T-helper 22 cell (primary cell): ENCODE measurements at places on chromosomes 7 and 10.

- DNase-seq = no peak
These were observed 8.3 kb downstream of the IQCE start for GRCh38 chr7:2566890-2567678.

GRCh38 chr10:16259726-16260125 is 177.1 kb upstream of the PTER start:
- no peak for DNase-seq

DNA sequence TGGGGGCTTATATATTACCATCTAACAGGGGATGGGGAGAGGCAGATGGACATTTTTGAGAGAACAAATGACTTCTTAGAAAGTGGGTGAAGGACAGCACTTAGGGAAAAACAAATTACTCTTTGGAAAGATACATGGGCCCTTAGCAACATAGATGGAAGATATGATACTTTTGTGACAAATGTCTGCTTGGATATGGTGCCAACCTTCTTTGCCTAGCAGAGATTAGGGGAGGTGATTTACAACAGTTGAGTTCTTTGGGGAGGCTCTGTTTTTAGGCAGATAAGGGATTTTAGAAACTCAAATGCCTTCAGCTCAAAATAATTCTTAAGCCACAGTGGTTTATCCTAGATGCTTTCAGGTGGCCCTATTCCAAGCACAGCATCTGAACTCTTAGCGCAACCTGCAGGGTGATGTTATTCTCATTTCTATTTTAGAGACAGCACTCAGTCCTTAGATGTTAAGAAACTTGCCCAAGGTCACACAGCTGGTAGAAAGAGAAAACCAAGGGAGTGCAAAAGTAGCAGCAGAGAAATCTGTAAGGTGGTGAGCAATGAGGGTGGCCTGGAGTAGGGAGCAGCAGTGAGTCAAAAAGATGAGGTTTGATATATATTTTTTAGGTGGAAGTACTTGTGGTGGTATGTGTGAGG is 75.1 kb upstream of the KMT2E start:
- no peak for DNase-seq

- DNase-seq = no peak
These were observed 275.8 kb downstream of the KCNMA1 start for GRCh38 chr10:77361831-77362230.

DNA sequence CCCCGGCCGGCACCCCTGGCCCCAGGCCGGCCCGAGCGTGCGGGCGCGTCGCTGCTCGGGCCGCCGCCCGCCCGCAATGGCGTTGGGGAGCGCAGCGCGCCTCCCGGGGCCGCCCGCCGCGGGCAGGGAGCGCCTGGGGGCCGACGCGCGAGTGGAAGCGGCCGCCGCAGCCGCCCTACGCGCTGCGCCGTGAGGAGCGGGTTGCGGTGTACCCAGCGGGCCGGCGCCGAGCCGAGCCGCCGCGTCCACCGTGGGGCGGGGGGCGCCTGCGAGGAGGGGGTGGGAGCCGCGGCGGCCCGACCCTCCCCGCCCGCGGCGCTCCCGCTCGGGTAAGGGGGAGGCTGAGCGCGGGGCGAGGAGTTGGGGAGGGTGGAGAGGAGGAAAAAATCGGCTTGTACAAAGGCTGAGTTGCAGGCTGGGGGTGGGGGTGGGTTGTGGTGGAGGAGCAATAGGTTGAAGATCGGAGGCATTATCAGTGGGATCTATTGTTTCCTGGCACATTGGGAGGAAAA is 473 bp downstream of the PPP1R9A start:
- no peak for DNase-seq

DNA sequence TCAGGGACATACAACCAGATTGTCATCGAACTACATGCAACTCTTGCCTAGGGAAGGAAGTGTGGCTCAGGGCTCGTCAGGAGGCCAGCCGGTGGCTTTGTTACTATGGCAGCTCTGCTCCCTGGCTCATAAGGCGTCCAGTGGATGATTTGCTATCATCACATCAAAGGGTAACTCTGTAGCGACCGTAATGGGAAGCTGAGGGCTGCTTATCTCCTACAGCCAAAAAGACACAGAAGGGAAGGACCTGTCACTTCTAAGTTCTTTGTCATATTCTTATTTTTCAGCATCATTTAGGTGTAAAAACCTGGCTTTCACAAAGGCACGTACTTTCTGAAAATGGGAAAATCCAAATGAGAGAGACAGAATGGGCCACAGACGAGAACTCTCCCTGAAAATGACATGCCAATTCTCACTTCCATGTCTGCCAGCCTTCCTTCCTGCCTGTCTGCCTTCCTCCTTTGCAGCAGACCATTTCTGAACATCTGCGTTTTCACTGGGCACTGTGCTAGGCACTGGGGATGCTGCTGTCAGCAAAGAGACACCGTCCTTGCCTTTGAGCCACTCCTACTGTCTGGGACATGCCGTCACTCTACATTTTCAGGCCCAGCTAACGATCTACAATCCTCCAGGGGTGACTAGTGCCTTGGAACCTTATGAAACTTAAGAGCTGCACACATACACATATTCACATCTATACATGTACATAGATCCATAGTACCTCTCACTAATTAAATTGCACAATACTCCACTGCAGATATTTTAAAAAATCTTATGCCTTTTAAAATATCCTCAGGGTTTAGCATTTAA is 26.9 kb downstream of the ENKUR start:
- no peak for DNase-seq

DNA sequence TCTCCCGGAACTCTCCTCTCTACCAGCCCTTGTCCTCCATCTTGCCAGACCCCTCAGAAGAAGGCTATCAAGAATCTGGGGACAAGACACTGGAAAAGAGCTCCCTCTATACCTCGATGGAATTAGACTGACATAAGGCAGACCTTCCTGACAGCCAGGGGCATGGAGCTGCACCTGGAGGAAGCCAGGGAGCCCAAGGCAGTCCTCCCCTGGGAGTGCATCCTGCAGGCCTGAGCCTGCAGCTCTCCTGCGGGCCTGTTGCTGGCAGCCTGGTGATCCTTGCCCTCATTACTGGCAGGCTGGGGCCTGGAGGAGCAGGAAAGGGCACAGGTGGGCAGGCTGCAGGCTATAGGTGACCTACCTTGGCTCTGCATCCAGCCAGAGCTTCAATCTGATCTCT is 323.4 kb downstream of the GRID1 start:
- no peak for DNase-seq

- no peak for DNase-seq
These were observed 161.6 kb upstream of the PRSS1 start for GRCh38 chr7:142587578-142588191.

GRCh38 chr7:7738177-7738576 is 19.8 kb upstream of the RPA3 start:
- no peak for DNase-seq
